ENCODE measurements at places on chromosomes 11 and 22.

- no peak for DNase-seq
Measured at GRCh38 chr11:43574949-43575912, 105.3 kb upstream of the HSD17B12 start.

DNA sequence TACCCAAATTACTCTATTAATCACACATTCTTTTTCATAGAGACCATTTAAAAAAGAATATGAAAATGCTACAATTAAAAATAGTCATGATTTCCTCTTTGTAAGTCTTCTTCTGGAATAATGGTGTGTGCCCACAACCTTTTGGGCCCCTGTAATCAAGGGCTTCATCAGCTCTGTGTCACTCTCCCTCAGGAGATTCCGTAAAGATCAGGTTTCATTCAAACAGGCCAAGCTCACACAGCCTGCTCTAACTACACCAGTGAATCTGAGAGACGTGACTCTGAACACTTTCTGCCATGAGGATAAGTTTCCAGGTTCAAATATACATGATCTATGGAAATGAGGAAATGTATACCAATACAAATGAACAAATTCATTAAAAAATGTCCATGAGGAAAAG is 9.5 kb downstream of the DRICH1 start:
- no peak for DNase-seq

- no peak for DNase-seq
Measured at GRCh38 chr11:108698844-108699642, 34.2 kb downstream of the DDX10 start.

DNA sequence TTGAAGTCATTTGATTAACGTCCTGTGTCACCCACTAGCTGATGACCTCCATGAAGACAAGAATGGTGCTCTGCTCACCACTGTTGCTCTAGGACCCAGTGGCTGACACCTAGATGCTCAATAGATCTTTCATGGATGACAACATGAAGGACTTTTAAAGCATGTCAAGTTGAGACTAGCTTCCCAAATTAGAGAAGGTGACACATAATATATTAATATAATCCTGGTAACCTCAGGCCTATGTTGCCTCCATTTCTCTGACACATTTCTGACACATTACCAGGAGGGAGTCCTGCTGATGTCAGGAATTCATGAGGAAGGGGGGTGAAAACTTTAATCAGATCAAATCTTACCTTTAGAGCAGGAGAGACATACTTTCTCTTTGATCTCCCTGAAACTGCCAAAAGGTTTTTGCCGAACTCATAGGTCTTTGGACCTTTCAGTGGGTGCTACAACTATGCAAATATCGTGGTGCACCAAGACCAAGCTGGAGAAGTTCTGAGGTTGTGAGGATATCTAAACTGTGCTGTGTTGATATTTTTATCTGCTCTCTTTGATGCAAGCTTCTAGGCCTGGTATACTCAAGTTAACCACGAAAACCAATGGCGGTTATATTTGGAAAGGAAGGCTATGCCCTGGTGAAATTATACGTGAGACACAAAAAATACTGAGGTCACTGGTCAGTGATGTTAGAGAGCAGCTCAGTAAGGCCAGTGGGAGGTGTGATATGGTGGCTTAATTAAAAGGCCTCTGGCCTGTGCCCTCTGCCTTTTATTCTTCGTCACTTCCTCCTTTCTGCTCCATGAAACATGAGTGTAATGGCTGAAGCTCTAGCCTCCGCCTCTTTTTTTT is 13.2 kb upstream of the AMPD3 start:
- no peak for DNase-seq

DNA sequence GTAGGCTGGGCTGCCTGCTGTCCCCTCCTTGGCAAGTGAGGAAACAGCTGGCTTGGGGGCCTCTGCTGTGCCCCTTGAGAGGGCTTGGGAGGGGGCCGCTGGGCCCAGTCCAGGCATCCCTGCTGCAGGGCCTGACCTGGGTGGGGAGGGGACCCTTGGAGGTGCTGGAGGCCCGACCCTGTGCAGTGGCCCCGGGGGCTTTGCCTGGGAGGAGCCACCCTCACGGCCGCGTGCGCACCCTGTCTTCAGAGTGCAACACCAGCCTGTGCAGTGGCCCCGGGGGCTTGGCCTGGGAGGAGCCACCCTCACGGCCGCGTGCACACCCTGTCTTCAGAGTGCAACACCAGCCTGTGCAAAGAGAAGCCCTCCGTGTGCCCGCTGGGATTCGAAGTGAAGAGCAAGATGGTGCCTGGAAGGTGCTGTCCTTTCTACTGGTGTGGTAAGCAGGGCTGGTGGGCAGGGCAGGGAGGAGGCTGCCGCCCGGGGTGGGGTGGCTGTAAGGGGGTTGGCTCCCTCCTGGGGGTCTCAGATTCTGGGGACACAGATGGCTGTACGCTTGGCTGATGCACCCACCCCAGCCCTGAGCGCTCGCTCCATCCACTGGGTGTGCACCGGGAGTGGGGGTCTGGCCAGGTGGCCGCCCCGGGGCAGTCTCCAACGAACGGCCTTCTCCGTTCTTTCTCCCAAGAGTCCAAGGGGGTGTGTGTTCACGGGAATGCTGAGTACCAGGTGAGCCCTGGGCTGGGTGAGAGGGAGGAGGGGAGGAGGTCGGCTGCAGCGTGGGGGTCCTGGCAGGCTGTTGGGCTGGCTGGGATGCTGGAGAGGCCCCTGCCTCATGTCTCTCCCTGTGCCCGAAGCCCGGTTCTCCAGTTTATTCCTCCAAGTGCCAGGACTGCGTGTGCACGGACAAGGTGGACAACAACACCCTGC is 32.9 kb downstream of the MUC2 start:
- no peak for DNase-seq

DNA sequence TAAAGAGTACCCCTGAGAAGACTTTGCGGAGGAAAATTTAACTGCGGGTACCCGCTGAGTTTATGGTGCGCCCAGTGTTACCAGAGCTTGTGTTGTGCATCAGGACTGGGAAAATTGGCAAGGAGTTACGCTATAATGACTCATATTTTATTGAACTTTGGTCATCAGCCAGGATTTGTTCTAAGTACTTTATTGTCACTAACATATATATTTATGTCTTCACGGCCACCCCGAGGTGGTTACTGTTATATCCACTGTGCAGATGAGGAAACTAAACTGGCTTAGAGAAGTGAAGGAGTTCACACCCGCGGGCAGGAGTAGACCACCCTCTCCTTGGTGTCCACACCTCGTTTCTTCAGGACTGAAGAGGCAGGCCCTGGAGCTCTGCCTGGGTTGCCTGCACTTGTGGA is 667 bp downstream of the ACCS start:
- no peak for DNase-seq
